ENCODE measurements at places on chromosomes 13 and 19.

GRCh38 chr13:26037302-26037701, 14.5 kb downstream of the SHISA2 start:
- no peak for DNase-seq

DNA sequence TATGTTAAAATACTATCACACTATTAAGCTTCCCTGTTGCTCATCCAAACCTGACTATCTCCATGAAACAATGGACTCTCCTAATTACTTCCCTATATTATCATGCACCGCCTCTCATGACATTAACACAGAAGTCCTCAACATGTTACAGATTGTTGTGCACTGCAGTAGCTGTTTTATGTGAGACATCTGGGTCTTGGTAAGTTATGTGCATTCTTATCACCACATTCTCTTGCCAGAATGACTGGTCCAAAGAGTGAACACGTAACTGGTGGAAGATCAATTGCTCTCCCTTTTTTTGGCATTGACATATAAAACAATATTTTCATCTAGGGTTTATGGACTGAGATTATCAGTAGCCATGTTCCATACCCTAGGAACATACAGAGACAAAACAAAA, 59.4 kb downstream of the POSTN start:
- no peak for DNase-seq

DNA sequence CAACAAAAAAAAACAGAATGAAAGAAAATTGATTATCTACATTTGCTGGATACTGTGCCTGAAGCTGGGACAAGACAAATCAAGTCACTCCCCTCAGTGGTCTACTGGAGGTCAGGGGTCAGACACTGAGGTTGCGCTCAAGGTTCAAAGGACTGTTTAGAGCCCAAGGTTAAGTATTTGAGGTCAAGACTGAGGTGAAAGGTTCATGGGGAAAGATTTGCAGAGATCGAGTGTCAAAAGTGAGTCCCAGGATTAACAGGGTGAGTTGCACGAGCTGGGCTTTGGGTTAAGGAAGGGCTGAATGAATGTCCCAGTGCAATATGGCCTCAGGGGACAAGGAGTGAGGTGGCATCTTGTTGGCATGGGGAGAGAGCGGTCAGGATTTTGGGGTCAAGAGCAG, 3.4 kb upstream of the TOMM40 start:
- DNase-seq = no peak

DNA sequence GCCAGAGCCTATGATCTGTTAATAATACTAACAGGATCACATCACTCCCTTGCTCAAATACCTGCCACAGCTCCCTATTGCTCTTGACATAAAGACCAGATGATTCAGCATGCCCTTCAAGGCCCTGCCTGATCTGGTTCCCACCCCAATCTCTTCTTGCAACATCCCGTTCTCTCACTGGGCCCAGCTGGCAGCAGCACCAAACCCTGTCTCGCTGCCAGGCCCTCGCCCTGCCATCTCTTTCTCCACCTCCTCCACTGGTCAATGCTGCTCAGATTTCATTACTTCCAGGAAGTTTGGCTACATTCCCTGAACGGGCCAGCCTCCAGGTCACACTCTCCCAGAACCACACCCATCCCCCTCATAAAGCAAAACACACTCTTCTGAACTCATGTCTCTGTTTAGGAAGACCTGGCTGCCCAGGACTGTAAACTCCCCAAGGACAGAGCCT, 8.6 kb upstream of the BCAT2 start:
- DNase-seq = no peak

DNA sequence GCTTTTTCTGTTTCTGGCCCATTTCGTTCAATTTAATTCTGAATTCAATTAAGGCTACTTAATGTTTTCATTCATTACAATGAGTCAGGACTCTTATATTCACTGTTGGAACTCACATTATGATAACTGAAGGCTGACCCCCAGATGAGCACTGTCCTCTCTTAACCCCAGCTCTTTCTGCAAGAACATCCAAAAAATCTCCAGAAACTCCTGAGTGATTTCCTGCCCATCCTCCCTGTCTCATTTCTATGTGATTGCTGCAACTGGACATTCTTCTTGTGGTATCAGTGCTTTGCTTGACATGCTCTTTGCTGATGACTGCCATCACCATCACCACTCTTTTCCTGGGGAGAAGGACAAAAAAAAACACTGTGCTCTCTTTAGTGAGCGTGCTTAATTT, 240.3 kb downstream of the SPRY2 start:
- no peak for DNase-seq

DNA sequence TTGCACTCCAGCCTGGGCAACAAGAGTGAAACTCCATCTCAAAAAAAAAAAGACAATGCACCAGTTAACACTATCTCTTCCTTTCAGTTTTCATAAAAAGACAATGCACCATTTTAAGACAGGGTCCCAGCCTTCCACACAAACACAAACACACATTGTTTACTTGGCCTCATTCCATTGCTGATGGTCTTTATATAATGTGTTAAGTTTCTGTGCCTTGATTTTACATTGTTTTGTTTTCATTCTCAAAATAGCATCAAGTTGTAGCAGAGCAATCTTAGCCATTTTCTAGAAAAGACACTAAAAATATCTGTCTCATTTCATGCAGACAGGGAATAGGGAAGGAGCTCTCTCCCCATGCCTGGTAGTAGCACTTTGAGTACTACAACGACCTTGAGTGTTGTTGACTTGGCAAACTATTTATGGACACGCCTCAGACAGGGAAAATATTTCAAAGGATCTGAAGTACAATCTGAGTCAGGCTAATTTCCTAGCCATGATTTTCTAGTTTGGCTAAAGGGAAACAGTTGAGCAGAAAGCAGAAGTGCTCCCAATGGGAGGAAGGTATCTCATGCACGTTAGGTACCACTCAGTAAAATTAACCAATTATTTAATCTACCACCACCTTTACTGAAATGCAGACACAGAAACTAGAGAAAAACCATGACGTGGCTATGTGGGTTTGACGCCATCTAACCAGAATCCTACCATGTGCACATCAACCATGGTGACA, 120.6 kb downstream of the ABCC4 start:
- DNase-seq = no peak

Data from stimulated activated CD4-positive, alpha-beta T cell treated with anti-CD3 and anti-CD28 coated beads, Interleukin-4, amount 100 ng/mL, for 24 hours (primary cell).